Body of pancreas (tissue), 4 donors: ENCODE measurements at places on chromosomes 4 and X. TPM values are rescaled to one million over a fixed set of nuclear protein-coding genes. Genes with fewer than 3 reads are reported as not detected.

Gene STBD1
- total RNA-seq, result 6.6 TPM

Gene AFF2
- 2.1 TPM for total RNA-seq

Gene SYP
- total RNA-seq, result 5.4 TPM

Gene FGG
- total RNA-seq, result not detected

Gene COX7B2
- not detected for total RNA-seq

Gene CLDN2
- 6.0 TPM for total RNA-seq

Gene UGT2B15
- 14.0 TPM for total RNA-seq

Gene NEIL3
- total RNA-seq, result not detected

Gene ATOH1
- not detected for total RNA-seq

Gene SHISA3
- not detected for total RNA-seq

Gene AMELX
- not detected for total RNA-seq

Gene EFHC2
- total RNA-seq, result 2.1 TPM

Gene MMAA
- total RNA-seq, result 6.9 TPM

Gene MAGEC1
- total RNA-seq, result not detected

Gene TBC1D8B
- 10.6 TPM for total RNA-seq
